T-helper 1 cell treated with Interleukin-12 subunit alpha and Interleukin-12 subunit beta and Interleukin-4 antibody, amounts not matched to agents 30 ng/mL and 1 ng/mL, for 36 hours (primary cell): ENCODE measurements at places on chromosomes 1 and 21. TPM values are rescaled to one million over a fixed set of nuclear protein-coding genes. Genes with fewer than 3 reads are reported as not detected.

DNASE2B gene
- not detected in 2 replicates for total RNA-seq

DIRAS3 gene
- not detected in 2 replicates for total RNA-seq

SHISAL2A gene
- total RNA-seq = 8.2 and 10.3 TPM in 2 replicates

RHD gene
- not detected in 2 replicates for total RNA-seq

KMO gene
- total RNA-seq = not detected in 2 replicates

RIMKLA gene
- 2.2 and 2.5 TPM in 2 replicates for total RNA-seq

KCNJ10 gene
- total RNA-seq = not detected in 2 replicates
